HuH-7.5 (cell line): ENCODE measurements at places on chromosomes 3 and 15.

GRCh38 chr15:62853114-62853840 lies 189.3 kb upstream of the TPM1 start:
- DNase-seq, result no peak

GRCh38 chr3:171190668-171191067 lies 164.1 kb upstream of the SLC2A2 start:
- no peak for DNase-seq

DNA sequence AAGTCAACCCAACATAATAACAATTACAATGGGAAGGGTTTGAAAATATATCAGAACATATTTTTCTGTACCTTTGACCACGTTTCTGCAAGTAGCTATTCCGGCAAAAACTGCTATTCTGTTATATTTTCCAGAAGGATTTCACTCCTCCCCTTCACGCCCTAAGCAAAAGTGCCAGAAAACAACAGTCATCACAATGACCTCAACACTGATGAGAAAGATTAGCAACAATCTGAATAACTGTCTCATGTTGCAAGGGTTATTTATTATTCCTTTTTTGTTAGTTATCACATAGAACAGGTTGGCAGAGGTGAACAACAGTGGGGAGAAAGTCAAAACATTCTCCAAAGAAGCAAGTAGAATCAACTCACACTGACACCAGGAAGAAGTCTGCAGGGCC lies 269.4 kb upstream of the ARRDC4 start:
- DNase-seq, result no peak

DNA sequence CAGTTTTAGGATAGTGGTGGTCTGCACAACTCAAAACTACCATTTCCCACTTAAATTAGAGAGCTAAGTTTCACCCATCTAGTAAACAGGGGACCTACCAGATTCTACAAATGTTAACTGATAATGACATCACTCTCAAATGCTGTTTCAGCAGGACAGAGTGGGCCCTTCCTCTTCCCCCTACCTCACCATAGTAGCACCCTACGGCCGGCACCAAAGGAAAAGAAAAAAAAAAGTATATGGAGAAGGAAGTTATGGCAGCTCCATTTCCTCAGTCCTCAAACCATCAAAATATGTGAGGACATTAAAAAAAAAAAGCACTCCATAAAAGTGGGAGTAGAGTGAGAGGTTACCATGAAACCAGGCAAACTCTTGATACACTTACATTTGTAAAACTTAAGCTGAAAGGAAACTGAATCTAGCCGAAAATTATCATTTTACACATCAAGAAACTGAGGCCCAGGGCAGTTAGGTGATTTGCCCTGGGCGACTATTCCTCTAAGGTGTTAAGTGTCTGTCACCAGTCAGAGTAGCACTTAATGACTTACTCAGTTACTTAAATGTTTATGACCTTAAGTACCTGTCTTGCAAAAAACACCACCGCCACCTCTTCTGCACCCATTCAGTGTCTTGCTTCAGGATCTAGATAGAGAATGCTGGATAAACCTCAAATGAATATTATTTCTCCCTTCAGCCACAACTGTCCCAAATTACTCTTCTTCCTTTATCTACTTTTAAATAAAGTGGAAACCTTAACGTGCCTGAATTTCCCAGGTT lies 2.7 kb downstream of the MSL2 start:
- DNase-seq, result no peak

GRCh38 chr15:65939901-65940617 lies 70.8 kb downstream of the RAB11A start:
- no peak for DNase-seq

DNA sequence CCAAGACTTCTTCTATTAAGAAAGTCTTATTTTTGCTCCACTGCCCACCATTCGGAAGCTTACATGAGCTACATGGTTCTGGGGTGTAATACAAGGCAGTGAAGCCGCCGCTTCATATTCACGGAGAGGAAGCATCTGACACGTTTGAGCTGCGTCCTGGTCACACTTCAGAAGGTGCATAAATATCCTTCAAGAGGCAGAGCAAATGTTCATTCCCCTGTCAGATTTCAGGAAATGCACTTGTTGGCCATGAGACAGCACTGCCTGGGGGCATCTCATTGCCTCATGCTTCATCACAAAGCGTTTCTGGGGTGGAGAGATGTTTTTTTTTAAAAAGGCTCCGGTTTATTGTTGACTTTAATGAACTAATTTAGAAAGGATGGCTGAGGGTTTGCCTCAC lies 119.9 kb downstream of the CADPS start:
- no peak for DNase-seq

DNA sequence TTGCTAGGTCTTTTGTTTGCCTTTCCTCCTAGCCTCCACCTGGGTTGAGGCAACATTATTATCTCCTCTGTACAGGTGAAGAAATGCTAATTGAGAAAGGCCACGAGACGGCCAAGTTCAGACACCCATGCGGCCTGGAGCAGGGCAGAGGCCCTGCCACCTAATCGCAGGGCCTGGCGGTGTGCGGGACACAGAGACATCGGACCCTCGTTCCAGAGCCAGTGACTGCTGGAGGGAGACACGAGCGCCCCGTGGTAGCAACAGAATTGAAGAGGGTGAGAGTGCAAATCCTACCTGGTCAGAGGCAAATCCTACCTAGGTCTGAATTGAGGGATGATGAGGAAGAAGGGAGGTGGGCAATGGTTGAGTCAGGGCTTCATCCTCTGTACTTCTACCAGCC lies 113.8 kb upstream of the MEF2A start:
- DNase-seq, result no peak

GRCh38 chr15:69834761-69835160 lies 263.0 kb downstream of the TLE3 start:
- no peak for DNase-seq

GRCh38 chr3:138696666-138697370 lies 88.2 kb downstream of the FAIM start:
- no peak for DNase-seq

- no peak for DNase-seq
These were observed 35.6 kb upstream of the MUC4 start for GRCh38 chr3:195847055-195847950.

- peak; percentile 33 for DNase-seq
These were observed 23.1 kb upstream of the MCCC1 start for GRCh38 chr3:183122257-183122932.

DNA sequence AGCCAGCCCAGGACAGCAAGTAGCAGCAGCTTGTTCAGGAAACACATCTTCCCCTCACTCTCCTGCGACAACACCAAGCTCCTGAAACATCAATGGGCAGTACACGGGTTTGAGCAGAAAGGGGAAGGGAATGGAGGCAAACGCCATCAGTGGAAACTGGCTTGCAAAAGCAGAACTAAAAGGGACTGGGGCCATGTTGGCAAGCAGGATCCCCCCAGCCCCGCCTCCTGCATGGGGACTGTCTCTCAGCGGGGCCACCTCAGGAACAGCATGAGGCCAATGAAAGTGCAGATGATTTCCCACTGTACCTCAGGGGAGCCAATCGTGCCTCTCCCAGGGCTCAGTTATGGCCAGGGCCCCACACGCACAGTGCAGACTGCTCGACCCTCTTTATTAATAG lies 6.8 kb downstream of the CDAN1 start:
- DNase-seq, result no peak

DNA sequence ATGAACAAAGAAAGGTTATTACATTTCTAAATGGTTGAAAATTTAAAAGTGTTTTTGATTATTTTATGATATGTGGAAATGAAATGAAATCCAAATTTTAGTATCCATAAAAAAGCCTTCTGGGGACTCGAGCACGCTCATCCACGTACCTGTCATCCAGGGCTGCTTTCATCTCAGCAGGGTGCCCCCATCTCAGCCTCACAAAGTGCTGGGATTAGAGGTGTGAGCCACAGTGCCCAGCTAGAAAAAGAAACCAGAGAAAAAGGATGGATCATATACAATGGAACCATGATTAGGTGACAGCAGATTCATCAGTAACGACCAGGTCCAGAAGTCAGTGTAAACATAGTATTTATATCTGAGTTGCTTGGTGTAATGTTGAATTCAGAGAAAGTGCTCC lies 49.7 kb downstream of the STARD5 start:
- DNase-seq, result no peak

- DNase-seq, result no peak
These were observed 73.4 kb downstream of the CRYBG3 start for GRCh38 chr3:97895216-97895615.

DNA sequence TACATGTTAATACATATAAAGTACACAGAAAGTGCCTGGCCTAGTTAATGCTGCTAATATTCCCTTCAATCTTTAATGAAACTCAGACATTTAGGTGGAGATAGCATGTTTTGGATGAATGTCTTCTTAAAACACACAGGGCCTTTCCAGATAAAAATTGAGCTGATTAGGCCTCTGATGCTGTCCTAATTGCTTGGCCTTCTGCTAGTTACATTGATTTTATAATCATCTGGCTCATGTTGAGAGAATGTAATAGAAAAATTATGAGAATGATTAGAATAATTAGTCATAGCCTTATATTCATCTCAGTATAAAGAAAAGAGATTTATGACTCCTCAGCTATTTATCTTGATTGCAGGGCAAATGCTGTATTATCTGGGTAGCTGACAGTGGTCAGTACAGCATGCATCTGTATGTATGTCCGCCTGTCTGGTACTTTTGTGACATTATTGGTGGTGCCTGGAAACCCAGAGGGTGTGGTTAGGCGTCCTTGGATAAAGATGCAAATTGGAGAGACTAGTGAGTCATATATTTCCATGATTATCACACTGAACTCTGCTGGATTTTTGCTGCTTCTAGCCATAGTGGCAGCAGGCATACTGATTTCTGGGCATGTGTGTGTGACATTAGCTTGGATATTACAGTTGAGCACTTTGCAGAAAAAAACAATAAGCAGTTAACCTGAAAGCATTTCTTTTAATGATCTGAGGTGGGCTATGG lies 120.8 kb downstream of the FEZF2 start:
- no peak for DNase-seq

DNA sequence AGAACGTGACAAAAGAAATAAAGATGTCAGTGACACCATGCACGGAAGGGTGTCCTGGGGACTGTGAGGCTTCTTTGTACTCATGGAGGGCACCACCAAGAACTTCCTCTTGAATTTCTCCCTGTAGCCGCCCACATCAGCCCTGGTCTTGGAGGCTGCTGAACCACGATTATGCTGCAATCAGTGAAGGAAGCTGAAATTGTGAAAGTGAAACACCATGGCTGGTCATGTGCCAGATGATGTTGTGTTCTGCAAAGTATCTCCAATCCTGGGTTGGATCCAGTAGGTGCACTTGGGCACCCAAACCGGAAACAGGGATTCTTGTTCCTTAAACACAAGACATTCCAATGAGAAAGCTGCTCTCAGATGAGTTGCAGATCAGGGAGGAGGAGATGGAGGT lies 104.4 kb upstream of the GOLGA6L6 start:
- DNase-seq, result no peak

- no peak for DNase-seq
These were observed 159.7 kb downstream of the GOLIM4 start for GRCh38 chr3:167936019-167936418.

- DNase-seq, result no peak
These were observed 24.5 kb downstream of the ARID3B start for GRCh38 chr15:74565381-74566085.

GRCh38 chr3:39631136-39631535 lies 163.7 kb downstream of the MOBP start:
- no peak for DNase-seq

DNA sequence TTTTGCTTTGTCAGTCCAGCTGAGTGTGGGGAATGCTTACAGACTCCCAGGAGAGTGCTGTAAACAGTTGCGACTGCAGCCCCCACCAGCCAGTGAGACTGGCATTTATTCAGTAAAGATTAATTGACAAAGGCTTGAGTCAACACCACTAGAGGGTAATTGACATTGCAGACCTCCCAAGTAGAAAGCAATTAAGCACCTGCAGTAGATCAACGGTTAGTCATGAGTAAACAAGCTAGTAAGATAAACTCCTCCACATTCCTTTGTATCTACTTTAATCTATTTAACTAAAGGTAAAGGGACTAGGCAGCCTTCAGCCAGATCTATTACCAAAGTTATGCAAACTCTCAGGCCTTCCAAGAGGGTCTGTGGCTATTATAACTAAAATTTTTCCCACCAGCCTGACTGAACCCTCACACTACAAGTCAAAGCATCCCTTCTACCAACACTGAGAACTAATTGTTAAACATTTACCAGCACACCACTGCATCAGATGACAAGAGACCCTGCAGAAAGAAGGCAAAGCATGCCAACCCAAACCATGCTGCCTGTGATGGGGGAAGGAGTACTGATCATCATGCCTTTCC lies 30.5 kb upstream of the GALNT15 start:
- DNase-seq, result no peak

GRCh38 chr3:125119752-125120378 lies 64.1 kb upstream of the HEG1 start:
- DNase-seq, result no peak

- DNase-seq, result no peak
These were observed 36.0 kb downstream of the MCF2L2 start for GRCh38 chr3:183392186-183393034.

DNA sequence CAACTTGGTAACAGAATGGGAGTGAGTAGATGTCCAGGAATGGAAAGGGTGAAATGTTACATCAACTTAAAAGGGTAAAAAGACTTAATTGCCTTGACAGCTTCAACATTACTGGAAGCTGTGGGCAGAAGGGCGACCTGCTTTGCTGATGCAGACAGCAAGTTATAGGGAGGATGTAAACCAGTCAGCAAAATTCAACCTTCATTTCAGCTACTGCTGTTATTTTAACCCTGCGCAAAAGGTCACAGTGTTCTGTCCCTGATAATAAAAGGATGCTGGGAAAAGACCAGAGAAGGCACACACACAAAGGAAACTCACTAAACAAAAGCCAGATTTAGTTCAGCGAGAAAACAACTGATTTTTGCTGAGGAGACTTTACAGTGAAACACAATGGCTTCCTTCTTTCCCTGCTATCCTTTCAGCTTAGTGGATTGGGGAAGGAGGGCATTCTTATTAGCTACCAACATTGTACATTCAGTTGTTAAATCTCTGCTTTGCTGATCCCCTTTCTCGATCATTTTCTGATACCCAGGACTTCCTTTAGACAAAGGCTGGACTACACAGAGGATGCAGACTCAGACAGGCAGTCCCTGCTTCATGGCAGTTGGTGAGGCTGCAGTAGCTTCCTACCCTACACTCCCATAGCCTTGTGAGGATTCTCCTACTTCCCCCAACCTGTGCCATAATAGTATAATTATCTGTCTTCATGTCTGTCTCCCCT lies 62.0 kb downstream of the P3H2 start:
- no peak for DNase-seq
